ENCODE measurements at places on chromosomes 12 and 14.

- no peak for DNase-seq
Observed at GRCh38 chr14:100358396-100358795, 35.3 kb downstream of the SLC25A47 start.

DNA sequence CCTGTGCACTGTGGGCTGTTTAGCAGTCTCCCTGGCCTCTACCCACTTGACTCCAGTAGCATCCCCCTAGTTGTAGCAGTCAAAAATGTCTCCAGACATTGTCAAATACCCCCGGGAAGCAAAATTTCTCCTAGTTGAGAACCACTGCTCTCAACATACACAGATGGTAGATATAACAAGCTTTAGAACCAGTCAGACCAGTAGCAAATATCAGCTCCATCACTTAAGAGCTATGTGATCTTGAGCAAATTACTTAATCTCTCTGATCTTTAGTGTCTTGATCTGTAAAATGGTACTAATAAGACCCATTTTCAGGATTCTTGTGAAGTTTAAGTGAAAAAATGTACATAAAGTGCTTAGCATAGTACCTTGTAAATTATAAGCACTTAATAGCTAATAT, 96.2 kb downstream of the DUSP6 start:
- DNase-seq = no peak

DNA sequence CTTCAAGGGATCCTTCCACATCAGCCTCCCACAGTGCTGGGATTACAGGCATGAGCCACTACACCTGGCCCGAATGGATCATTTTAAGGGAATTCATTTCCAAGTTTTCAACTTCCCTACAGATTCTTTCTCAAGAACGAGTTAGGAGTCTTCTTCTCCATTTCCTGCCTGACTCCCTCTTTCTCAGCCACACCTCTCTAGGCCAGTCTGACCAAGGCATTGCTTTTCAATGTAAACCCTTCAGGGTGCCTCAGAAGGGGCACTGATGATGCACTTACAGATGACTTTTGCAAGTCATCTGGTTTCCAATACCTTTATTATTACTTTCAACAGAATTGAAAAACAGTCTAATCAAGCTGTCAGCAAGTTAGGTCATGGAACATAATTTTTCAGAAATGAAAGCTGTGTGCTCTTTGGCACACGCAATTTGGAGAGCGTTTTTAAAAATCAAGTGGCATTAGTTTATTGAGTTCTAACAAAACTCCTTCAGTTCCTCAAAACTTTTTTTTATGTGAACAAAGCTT, 47.2 kb downstream of the SVOP start:
- DNase-seq = no peak

- DNase-seq = no peak
Observed at GRCh38 chr14:69696204-69696527, 70.8 kb upstream of the SRSF5 start.

- no peak for DNase-seq
Observed at GRCh38 chr14:63928744-63929174, 76.0 kb downstream of the SYNE2 start.

GRCh38 chr12:39176356-39176755, 266.6 kb downstream of the KIF21A start:
- no peak for DNase-seq

GRCh38 chr12:18576104-18576626, 161.6 kb downstream of the PLCZ1 start:
- DNase-seq = no peak

- DNase-seq = no peak
Observed at GRCh38 chr12:92732216-92732615, 29.4 kb downstream of the PLEKHG7 start.

GRCh38 chr14:102829016-102829548, 51.8 kb downstream of the TRAF3 start:
- no peak for DNase-seq

GRCh38 chr14:76546426-76547221, 170.7 kb downstream of the ESRRB start:
- peak; percentile 60 for DNase-seq

DNA sequence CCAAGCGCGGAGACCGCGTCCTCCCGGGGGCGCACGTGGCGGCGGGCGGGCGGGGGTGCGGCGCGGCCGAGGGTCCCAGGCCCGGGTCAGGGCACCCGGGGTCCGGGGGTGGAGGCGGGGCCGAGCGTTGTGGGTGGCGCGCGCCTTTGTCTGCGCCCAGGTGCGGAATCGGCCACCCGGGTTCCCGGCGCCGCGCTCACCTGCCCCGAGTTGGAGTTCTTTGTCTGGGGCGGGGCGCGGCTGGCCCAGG, 50.1 kb downstream of the LRCOL1 start:
- DNase-seq = peak; percentile 40

DNA sequence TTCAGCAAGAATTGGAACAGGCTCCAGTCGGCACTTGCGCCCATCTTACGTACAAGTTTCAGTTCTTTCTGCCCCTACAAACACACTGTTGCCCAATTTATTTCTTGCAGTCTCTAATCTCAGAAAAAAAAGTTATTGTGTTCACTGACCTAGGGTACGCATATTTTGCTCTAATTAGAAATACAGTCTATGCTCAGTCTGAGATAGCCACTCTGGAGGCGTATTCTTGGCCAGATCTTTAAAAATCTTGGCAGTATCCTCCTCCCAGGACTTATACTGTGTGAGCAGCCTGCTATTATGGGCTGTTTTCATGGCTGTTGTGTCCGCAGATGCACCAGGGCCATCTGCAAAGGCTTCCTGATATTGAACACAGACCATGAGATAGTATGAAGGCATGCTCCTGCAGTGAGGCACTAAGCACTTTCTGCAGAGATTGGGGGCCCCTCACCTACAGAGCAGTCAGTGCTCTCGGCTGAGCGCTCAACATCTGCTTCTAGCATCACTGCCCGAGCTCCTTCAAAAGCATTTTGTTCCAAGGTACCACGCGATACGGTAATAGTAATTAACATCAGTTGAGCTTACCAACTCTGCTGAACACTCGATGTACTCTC, 57.9 kb downstream of the PPM1H start:
- no peak for DNase-seq

GRCh38 chr12:25730489-25731349, 177.6 kb upstream of the LMNTD1 start:
- no peak for DNase-seq

- DNase-seq = no peak
Observed at GRCh38 chr12:50102646-50103309, 1.0 kb upstream of the GPD1 start.

DNA sequence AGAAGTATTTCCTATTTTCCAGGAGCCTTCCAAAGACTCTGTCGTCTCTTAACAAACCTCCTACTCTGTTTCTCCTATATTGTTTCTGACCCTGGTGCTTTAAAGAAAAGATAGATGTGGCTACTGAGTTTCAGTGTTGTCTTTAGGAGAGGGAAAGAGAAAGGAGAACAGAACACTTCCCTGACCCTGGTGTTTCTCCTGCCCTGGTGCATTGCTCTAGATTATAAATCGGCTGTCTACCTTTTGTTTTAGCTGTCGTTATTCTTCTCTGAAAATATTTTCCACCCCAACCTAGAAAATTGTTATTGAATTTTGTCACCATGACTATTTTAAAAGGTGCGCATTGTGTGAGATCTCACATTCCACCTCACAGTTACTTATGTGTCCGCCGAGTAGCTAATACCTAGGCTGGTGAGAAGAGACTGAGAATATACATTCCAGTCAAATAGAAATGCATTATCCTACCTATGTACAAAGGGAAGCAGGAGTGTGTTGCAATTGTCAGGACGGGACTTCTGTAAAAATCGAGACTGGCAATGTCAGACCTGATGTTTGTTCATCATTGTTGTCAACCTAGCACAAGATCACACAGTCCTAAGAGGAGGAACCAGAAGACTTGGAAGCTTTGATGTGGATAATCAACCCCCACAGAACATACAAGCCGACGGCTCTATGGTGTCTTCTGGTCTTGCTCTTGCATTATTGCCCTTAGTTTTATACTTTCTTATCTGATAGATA, 108.7 kb upstream of the SLC38A4 start:
- no peak for DNase-seq

- DNase-seq = peak; percentile 15
Observed at GRCh38 chr14:34051966-34052657, 101.2 kb upstream of the EGLN3 start.

- DNase-seq = no peak
Observed at GRCh38 chr12:57613427-57614109, 2.3 kb downstream of the ARHGEF25 start.

- peak; percentile 58 for DNase-seq
Observed at GRCh38 chr12:124130691-124131591, 157.9 kb downstream of the ZNF664 start.

- no peak for DNase-seq
Observed at GRCh38 chr14:26605602-26606001, 7.8 kb upstream of the NOVA1 start.

DNA sequence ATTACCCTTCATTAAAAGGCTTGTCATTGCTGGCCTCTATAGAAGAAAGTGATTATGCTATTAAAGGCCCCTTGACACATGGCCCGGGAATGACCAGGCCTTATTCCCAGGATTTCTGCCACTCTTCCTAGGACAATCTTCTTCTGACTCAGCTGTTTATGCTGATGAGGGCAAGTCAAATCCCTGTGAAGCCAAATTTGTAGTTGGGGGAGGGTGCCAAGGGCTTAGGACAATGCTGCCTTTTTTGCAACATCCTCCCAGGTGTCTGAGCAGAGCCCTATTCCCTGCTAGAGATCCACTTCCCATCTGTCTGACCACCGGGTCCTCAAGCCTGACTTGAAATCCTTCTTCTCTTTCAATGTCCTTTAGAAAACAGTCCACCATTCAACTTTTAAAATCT, 230.7 kb upstream of the SRRM4 start:
- DNase-seq = no peak

- no peak for DNase-seq
Observed at GRCh38 chr14:58077621-58078020, 74.4 kb downstream of the ARMH4 start.

GRCh38 chr14:100438678-100439592, 115.8 kb downstream of the SLC25A47 start:
- DNase-seq = no peak

- DNase-seq = peak; percentile 4
Observed at GRCh38 chr14:35944847-35945246, 118.7 kb downstream of the BRMS1L start.

- no peak for DNase-seq
Observed at GRCh38 chr14:89294060-89294459, 123.0 kb downstream of the FOXN3 start.

- DNase-seq = no peak
Observed at GRCh38 chr14:43184540-43184939, 1322.5 kb downstream of the FSCB start.

GRCh38 chr14:103404920-103405319, 19.7 kb downstream of the MARK3 start:
- no peak for DNase-seq

GRCh38 chr12:29546000-29546399, 48.5 kb upstream of the OVCH1 start:
- no peak for DNase-seq

GRCh38 chr12:76109879-76110278, 25.4 kb upstream of the NAP1L1 start:
- no peak for DNase-seq

DNA sequence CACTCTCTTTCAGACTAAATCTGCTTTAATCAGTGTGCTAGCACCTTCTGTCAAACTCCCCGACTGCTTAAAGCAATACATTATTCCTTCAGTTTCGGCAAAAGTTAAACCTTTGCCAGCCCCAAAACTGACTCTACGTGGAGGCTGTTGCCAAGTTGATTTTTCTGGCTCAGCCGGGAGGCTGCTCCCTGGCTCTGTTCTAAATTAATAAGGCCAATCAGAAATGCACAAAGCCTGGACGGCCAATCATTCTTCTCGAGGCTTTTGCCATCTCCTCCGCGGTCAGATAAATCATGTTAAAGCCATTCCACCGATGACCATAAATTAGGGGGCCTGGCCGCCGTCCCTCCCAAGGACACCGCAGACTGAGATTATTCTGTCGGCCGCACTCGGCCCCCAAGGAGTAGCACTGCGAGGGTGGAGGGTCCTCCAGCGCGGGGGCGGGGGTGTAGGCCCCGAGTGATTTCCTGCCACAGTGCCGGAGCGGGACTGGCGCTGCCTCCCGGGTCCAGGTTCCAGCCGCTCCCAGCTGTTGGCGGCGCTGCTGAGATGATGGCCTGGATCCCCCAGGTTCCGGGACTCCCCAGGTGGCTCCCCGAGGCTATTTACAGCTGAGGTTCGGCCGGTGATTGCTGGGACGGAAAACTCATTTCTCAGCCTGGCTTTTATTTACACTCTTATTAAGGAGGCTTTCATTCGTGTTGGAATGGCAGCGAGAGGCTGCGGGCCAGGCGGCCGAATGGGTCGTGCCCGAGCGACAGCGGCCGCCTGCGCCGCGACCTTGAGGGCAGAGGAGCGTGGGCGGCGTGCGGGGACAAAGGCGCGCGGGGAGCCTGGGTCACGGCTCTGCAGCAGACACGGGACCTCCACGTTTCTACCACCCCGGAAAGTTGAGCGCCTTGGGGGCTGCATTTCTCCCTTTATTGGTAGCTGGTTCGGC, 165.1 kb downstream of the MON2 start:
- peak; percentile 81 for DNase-seq

GRCh38 chr14:101462726-101463565, 98.3 kb upstream of the DIO3 start:
- DNase-seq = no peak

GRCh38 chr12:18551701-18552100, 186.1 kb downstream of the PLCZ1 start:
- DNase-seq = no peak

- DNase-seq = peak; percentile 40
Observed at GRCh38 chr12:96034621-96035282, 635 bp downstream of the LTA4H start.

DNA sequence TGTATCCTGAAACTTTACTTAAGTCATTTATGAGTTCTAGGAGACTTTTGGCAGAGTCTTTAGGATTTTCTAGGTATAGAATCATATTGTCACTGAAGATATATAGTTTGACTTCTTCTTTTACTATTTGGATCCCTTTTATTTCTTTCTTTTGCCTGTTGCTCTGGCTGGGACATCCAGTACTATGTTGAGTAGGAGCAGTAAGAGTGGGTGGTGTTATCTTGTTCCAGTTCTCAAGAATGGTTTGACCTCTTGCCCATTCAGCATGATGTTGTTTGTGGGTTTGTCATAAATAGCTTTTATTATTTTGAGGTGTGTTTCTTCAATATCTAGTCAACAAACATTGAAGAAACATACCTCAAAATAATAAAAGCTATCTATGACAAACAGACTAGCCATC, 35.0 kb downstream of the LIN7A start:
- DNase-seq = no peak

DNA sequence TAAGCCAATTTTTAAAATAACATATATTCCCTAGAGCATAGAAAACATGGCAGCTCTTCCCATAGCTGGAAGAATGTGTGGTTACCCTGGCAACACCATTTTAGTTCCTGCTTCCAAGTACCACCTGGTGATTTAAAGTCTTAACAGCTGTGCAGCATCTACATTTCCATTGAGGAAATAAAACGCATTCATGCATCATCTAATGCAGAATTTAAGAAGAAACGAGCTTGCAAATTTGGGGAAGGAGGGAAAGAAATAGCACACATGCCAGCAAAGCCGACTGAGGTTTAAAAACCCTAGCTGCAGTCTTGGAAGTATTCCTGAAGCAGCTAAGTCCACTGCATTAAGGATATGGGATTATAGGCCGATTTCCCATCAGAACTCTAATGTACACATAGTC, 22.8 kb upstream of the SLC38A2 start:
- DNase-seq = no peak
